Body of pancreas (tissue), 4 donors: ENCODE measurements at places on chromosomes 5 and 9. TPM values are rescaled to one million over a fixed set of nuclear protein-coding genes. Genes with fewer than 3 reads are reported as not detected.

DNA sequence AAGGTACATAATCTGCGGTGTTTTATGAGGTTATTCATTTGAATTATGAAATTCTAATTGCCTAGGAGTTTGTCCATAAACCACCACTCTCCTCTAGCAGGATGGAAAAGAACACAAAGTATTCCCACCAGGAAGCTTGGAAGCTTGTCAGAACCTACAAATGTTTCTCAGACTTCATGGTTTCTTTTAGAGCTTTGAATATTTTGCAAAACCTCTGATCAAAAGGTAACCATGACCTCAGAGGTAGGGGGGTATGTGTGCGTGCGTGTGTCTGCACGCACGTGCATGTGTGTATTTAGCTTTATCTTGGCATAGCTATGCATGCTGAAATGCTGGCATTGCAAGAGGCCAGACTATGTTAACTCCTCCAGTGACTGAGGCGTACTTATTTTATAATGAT is 847.0 kb downstream of the TLE1 start:
- no peaks in the 10 kb centered on the region for H3K27me3 ChIP-seq
- no peaks in the 10 kb centered on the region for H3K36me3 ChIP-seq
- H3K27ac ChIP-seq: no peak overlapping the region
- no peak for DNase-seq
- no peak overlapping the region for H3K4me3 ChIP-seq

DNA sequence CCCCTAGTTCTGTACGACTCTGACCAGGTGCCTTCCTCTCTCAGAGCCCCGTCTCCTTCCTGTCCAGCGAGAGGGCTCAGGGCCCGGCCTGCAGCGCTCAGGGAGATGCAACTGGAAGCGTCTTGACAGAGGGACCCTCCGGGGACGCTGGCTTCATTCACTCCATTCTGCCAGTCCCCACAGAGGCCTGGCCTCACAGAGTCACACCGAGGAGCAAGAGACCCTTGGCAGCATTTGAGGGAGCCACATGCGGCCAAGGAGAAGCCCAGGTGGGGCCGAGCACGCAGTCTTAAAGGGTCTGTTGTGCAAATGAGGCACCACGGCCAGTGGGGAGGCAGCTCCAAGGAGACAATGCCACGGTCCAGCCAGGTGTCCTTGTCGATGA is 86.6 kb upstream of the SARDH start:
- H3K36me3 ChIP-seq: no peaks in the 10 kb centered on the region
- no peaks in the 10 kb centered on the region for H3K27me3 ChIP-seq
- H3K27ac ChIP-seq: no peak overlapping the region
- DNase-seq: no peak
- no peak overlapping the region for H3K4me3 ChIP-seq
- no peaks in the 10 kb centered on the region for H3K4me1 ChIP-seq

DNA sequence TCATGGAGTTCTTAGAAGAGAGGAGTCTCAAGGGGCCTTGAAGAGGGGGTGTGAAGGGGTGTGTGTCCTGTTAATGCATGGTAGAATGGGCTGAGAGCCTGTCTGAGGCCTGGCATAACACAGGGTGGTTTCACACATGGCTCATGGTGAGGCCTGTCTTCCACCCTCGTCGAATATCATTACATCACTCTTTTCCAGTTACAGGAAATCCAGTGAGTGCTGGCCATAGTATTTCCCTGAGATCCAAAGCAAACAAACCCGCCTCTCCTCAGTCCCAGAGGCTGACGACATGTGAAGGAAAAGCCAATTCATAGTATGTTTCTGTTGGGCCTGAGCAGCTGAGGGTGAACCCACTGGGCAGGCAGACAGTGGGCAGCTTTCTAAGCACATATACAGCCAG is 159.4 kb upstream of the NR3C1 start:
- H3K27ac ChIP-seq: no peak overlapping the region
- DNase-seq: peak; percentile 62
- no peaks in the 10 kb centered on the region for H3K27me3 ChIP-seq
- no peaks in the 10 kb centered on the region for H3K36me3 ChIP-seq

The HSDL2 gene
- 20.5 TPM for total RNA-seq

The CER1 gene
- total RNA-seq: not detected

The SOHLH1 gene
- total RNA-seq: not detected

- H3K4me1 ChIP-seq: peaks cover 13% of the 10 kb centered on the region
- DNase-seq: no peak
- H3K27me3 ChIP-seq: no peaks in the 10 kb centered on the region
- H3K36me3 ChIP-seq: no peaks in the 10 kb centered on the region
These were observed 104.0 kb upstream of the ATP10B start for GRCh38 chr5:160956051-160956450.

GRCh38 chr5:95027151-95027721 is 257.7 kb downstream of the MCTP1 start:
- no peaks in the 10 kb centered on the region for H3K36me3 ChIP-seq
- no peaks in the 10 kb centered on the region for H3K4me1 ChIP-seq
- no peak overlapping the region for H3K4me3 ChIP-seq
- DNase-seq: no peak
- no peaks in the 10 kb centered on the region for H3K27me3 ChIP-seq
- no peak overlapping the region for H3K27ac ChIP-seq

The CCDC171 gene
- total RNA-seq: 2.3 TPM

DNA sequence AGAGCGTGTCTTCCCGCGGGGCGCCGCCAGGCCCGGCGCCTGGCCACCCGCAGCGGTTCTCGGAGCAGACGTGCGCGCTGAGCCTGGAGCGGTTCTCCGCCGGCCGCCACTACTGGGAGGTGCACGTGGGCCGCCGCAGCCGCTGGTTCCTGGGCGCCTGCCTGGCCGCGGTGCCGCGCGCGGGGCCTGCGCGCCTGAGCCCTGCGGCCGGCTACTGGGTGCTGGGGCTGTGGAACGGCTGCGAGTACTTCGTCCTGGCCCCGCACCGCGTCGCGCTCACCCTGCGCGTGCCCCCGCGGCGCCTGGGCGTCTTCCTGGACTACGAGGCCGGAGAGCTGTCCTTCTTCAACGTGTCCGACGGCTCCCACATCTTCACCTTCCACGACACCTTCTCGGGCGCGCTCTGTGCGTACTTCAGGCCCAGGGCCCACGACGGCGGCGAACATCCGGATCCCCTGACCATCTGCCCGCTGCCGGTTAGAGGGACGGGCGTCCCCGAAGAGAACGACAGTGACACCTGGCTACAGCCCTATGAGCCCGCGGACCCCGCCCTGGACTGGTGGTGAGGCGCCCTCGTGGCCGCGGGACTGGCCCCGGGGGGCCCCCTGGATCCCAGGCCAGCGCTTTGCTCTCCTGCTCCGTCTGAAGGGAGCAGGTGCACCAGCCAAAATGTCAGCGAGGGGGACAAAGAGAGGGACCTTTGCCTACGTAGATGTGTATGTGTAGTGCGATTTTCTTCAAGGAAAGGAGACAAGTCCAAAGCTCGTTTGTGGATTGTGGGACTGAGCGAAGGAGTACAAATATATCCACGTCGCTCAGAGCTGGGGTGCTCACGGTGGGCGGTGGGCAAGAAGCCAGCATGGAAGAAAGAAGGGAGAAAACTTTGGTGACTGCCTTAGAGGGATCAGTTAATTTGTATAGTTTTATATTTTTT is 19.5 kb downstream of the BTNL9 start:
- H3K4me3 ChIP-seq: no peak overlapping the region
- no peaks in the 10 kb centered on the region for H3K36me3 ChIP-seq
- no peak overlapping the region for H3K27ac ChIP-seq
- peaks cover 9% of the 10 kb centered on the region for H3K4me1 ChIP-seq

DNA sequence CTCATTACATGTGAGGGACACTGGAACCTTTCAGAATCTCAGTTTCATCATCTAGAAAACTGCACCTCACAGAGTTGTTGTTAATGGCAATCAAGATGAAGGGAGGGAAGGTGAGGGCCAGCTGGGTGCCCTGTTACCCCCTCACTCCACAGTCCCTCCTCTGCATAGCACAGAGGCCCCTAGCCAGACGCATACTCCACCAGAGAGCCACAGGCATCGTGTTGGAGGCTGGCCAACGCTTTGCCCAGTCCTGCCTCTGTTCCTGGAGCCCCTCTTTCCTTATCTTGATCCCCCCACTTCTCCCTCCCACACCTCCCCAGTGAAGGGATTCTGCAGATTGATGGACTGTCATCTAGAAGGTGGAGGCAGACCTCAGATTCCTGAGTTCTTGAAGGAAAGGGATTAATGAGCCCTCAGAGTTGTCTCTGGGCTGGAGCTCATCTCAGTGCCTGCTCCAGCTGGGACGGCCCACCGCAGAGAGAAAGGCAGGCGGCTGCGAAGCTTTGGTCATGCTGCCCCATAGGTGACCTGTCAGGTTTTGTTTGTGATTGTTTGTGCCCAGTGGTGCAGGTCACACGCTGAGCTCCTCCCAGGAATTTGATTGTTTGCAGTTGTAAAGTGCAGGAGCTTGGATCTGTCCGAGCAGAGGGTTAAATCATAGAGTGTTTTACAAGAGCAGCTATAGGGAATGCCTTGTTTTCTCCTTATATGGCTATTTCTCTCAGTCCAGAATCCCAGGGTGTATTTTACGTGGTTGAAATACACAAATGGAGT is 487.3 kb downstream of the CCDC171 start:
- no peak for DNase-seq
- H3K27me3 ChIP-seq: no peaks in the 10 kb centered on the region
- H3K36me3 ChIP-seq: no peaks in the 10 kb centered on the region
- no peaks in the 10 kb centered on the region for H3K4me1 ChIP-seq
- no peak overlapping the region for H3K4me3 ChIP-seq
